ENCODE measurements at places on chromosomes 11 and 22.

DNA sequence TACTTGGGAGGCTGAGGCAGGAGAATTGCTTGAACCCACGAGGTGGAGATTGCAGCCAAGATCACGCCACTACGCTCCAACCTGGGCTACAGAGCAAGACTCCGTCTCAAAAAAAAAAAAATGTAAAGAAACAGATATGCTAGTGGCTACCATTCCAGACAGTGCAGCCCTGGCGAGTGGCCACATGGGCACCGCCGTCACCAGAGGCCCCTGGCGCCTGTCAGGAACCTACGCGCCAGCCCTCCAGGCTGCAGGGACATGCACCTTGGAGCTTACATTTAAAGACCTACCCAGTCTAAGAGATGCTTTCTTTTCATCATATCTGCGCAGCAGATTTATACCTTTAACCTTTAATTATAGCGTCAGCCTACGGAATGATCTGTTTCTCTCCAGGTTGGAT is 37.2 kb upstream of the IGSF9B start:
- no peaks in the 10 kb centered on the region for H3K27me3 ChIP-seq
- H3K4me3 ChIP-seq = no peak overlapping the region
- no peak overlapping the region for H3K27ac ChIP-seq
- DNase-seq = no peak
- H3K4me1 ChIP-seq = no peaks in the 10 kb centered on the region

- H3K27ac ChIP-seq = peak within 1 kb of the TSS; percentile 93
- H3K27me3 ChIP-seq = no peaks in the 10 kb centered on the region
- H3K4me1 ChIP-seq = peaks cover 37% of the 10 kb centered on the region
- peak; percentile 98 for DNase-seq
- peaks cover 1% of the 10 kb centered on the region for H3K36me3 ChIP-seq
These were observed at the start of gene MRGPRF for GRCh38 chr11:69013009-69013951. TSS of gene MRGPRF (minus strand) at chr11:69013246. CDS start at chr11:69009901, 3,345 bp downstream.

- no peaks in the 10 kb centered on the region for H3K27me3 ChIP-seq
- no peaks in the 10 kb centered on the region for H3K36me3 ChIP-seq
- H3K27ac ChIP-seq = no peak overlapping the region
- H3K4me3 ChIP-seq = no peak overlapping the region
These were observed 74.6 kb upstream of the FAT3 start for GRCh38 chr11:92149996-92150395.

- H3K27ac ChIP-seq = no peak overlapping the region
- peaks cover 31% of the 10 kb centered on the region for H3K36me3 ChIP-seq
- no peaks in the 10 kb centered on the region for H3K4me1 ChIP-seq
- H3K4me3 ChIP-seq = no peak overlapping the region
- no peaks in the 10 kb centered on the region for H3K27me3 ChIP-seq
- DNase-seq = no peak
These were observed 5.6 kb downstream of the MICALL1 start for GRCh38 chr22:37911697-37912096.

DNA sequence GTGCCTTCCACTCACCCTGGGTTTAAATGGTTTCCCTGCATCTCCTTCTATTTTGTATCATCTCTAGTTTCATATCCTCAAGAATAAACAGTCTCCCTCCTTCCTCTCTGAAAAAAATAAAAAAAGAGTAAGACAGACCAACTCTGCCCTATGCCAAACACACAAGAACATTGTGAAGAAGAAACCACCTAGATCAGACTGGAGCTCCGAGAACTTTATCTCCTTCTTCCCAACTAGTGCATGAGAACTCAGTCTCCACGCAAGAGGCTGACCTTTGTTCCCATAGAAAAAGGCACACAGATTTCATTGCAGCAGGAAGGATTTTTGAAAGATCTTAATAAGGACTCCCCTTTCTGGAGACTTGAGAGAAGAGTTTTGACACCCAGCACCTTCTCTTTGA is 8.7 kb upstream of the PEX26 start:
- no peak for DNase-seq
- H3K27ac ChIP-seq = peak overlapping the region; percentile 97
- no peak overlapping the region for H3K4me3 ChIP-seq
- no peaks in the 10 kb centered on the region for H3K36me3 ChIP-seq
- H3K4me1 ChIP-seq = peaks cover 19% of the 10 kb centered on the region

DNA sequence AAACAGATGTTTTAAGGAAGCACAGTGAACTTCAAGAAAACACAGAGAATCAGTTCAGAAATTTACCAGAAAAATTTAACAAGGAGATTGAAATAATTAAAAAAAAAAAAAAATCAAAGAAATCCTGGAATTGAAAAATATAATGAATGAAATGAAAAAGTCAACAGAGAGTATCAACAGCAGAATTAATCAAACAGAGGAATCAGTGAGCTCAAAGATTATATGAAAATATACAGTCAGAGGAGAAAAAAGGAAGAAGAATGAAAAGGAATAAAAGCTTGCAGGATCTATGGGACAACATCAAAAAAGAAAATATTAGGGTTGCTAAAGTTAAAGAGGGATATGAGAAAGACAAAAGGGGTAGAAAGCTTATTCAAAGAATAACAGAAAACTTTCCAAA is 82.3 kb downstream of the XRRA1 start:
- H3K36me3 ChIP-seq = peaks cover 18% of the 10 kb centered on the region
- no peak overlapping the region for H3K27ac ChIP-seq
- H3K27me3 ChIP-seq = no peaks in the 10 kb centered on the region
- H3K4me1 ChIP-seq = no peaks in the 10 kb centered on the region

GRCh38 chr11:106656646-106657045 is 361.6 kb downstream of the GUCY1A2 start:
- no peaks in the 10 kb centered on the region for H3K4me1 ChIP-seq
- no peaks in the 10 kb centered on the region for H3K27me3 ChIP-seq
- no peak for DNase-seq
- H3K4me3 ChIP-seq = no peak overlapping the region
- H3K27ac ChIP-seq = no peak overlapping the region
- no peaks in the 10 kb centered on the region for H3K36me3 ChIP-seq

GRCh38 chr11:74927496-74927895 is 21.4 kb downstream of the XRRA1 start:
- no peak overlapping the region for H3K27ac ChIP-seq
- no peak for DNase-seq
- no peaks in the 10 kb centered on the region for H3K4me1 ChIP-seq
- H3K4me3 ChIP-seq = no peak overlapping the region
- no peaks in the 10 kb centered on the region for H3K36me3 ChIP-seq

DNA sequence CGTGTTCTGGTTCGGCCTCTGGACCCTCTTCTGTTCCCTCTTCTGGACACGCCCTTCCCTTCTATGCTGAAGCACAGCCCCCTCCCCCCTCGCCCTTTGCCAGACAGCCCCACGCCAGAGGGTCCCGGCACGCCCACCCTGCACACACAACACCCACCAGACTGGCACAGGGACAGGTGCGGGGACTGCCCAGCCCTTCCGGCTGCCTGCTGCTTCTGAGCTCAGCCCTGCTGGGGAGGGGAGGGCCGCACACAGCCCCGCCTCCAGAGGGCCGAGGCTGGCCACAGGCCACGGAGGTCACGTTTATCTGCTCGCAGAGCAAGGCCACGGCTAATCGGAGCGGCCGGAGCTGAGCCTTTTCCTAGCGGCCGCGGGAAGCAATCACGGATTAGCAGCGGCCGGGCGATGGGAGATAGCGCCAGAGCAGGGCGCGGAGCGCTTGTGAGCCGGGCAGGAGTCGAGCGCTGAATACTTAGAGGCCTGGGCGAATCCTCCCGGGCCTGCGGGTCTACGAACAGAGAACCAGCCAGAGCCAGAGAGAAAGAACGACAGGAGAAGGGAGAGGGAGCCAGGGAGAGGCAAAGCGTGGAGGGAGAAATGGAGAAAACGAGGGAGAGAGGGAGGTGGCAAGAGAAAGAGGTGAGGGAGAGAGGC is 21.5 kb downstream of the OTUB1 start:
- H3K27ac ChIP-seq = peak overlapping the region; percentile 67
- peak; percentile 88 for DNase-seq
- H3K4me3 ChIP-seq = peak overlapping the region; percentile 63
- H3K4me1 ChIP-seq = no peaks in the 10 kb centered on the region
- no peaks in the 10 kb centered on the region for H3K36me3 ChIP-seq

DNA sequence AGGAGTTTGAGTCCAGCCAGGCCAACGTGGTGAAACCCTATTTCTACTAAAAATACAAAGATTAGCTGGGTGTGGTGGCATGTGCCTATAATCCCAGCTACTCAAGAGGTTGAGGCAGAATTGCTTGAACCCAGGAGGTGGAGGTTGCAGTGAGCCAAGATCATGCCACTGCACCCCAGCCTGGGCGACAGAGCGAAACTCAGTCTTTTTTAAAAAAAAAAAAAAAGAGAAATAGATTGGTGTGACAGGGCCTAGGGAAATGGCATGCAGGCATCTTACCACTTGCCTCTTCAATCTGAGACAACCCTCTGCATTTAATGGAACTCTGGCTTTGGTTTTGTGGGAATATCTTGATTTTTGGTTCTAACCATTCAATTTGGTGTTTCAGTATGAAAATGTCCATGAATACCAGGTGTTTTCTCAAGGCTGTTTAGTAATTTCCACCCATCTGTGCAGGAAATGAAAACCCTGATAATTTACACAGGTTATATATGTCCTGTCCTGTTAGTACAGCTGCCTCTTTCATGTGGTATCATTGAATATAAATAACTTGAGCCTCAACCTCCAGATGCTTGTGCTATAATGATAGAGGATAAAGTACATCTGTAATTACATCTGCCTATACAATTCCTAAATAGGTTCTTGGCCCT is 8.4 kb downstream of the XBP1 start:
- H3K36me3 ChIP-seq = peaks cover 47% of the 10 kb centered on the region
- H3K4me1 ChIP-seq = peaks cover 4% of the 10 kb centered on the region
- H3K27ac ChIP-seq = no peak overlapping the region
- H3K4me3 ChIP-seq = no peak overlapping the region
- H3K27me3 ChIP-seq = no peaks in the 10 kb centered on the region
- no peak for DNase-seq

DNA sequence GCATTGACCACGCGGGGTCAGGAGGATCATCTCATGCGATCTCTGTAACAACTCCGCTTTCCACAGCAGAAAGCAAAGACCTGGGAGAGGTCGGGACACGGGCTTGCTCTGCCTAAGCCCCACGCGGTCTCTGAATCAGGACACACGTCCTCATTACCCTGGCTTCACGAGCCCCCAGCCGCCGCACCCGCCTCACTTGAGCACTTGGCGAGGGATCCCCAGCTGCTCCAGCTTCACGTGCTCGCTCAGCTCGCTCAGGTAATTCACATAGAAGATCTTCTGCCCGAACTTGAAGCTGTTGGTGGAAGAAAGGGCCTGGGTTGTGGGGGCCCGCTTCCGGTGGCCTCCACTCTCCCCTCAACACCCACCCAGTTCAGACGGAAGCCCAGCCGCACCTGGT is 19.6 kb downstream of the ARHGAP1 start:
- no peak overlapping the region for H3K27ac ChIP-seq
- no peaks in the 10 kb centered on the region for H3K27me3 ChIP-seq
- H3K36me3 ChIP-seq = peaks cover 55% of the 10 kb centered on the region
- H3K4me1 ChIP-seq = peaks cover 21% of the 10 kb centered on the region
- no peak for DNase-seq
- no peak overlapping the region for H3K4me3 ChIP-seq

DNA sequence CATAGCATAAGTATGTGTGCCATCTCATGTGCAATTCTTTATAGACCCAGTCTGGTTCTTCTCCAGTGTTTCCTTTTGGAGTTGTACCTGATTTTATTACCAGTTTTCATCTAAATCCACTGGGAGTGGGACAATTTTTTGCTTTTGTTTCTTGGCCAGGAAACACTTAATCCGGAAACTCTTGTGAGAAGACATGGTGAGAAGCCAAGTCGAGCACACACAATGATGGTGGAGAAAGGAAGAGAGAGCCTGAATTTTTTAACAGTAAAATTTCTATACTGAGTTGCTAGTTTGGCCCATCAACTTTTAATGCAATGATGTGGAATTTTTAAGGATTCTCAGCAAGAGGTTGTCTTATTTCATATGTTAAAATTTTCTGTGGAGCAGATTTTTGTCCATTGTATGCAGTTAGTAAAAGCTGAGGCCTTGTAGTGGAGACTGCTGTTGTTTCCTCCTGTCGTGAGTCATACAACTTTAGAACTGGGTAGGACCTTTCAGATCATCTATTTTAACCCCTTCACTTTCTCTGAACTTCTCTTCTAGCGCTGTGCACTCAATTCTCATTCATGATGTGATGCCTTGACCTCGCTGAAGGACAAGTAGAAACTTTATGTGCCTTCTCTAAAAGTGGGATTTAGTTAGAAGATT is 17.1 kb downstream of the FAR1 start:
- H3K27me3 ChIP-seq = no peaks in the 10 kb centered on the region
- no peak overlapping the region for H3K27ac ChIP-seq

DNA sequence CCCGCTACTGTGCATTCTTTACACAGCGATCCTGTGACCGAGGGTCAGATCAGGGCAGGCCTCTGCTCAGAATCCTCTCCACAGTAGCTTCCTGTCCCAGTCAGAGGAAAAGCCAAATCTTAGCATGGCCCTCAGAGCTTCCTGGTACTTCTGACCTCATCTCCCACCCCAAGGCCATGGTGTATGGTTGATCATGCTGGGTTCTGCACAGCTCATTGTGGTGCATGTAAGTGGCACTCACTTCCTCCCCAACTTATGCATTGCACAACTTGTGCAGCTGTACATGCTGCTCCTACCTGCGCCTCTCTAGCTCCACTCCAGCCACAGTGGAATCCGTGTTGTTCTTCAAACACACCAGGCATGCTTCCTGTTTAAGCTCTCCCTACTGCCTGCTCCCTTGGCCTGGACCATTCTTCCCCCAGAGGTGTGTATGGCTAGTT is 20.3 kb downstream of the BMAL1 start:
- H3K36me3 ChIP-seq = no peaks in the 10 kb centered on the region
- no peak for DNase-seq
- no peaks in the 10 kb centered on the region for H3K27me3 ChIP-seq
- H3K27ac ChIP-seq = no peak overlapping the region

DNA sequence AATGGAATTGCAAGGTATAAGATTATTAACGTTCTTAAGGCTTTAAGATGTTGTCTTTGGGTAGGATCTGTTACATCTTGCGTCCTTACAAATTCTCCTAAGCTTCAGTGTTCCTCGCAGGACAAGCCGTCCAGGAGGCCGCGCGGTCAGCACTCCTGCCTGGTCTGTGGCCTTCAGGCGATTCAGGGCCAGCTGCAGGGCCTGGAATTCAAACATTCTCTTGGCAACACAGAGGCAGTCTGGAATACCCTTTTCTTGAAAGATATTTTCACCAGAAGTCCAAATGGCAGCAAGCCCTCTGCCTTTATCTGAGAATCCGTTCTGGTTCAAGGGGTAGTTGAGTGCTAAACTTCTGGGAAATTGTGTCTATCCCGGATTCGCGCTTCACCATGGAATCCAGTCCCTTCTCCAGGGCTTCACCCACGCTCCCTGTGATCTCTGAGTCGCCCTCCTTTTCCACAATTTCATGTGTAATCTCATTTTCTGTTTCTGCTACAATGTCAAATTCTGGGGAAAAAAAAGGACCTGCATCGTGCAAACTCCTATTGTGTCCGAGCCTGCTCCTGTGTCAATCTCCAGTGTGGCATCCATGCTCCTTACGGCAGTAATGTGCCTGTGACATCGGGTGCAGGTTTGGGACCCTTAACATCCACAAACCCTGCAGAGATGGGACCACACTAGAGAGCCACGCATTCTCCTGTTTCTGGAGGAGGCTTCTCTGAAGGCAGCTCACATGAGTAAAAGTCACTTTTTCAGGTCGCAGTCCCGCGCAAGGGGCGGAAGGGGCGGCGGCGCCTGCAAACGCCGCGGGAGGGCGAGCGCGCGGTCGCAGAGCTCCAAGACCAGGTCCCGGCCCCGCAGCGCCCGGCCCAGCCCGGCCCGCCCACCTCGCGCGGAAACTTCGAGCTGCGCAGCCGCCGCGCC is 25.4 kb upstream of the SORL1 start:
- no peaks in the 10 kb centered on the region for H3K27me3 ChIP-seq
- DNase-seq = no peak
- H3K27ac ChIP-seq = no peak overlapping the region
- no peaks in the 10 kb centered on the region for H3K36me3 ChIP-seq
- H3K4me3 ChIP-seq = peak overlapping the region; percentile 27

- no peak overlapping the region for H3K4me3 ChIP-seq
- no peak for DNase-seq
- peaks cover 7% of the 10 kb centered on the region for H3K4me1 ChIP-seq
- no peak overlapping the region for H3K27ac ChIP-seq
These were observed 2.2 kb upstream of the ZFTA start for GRCh38 chr11:63770763-63771162.
